ENCODE measurements at places on chromosomes 6 and 20.
A peak's percentile ranks its signal among the peaks of the same experiment; 100 is the strongest.

- DNase-seq: peak; percentile 27
Measured at GRCh38 chr20:58839474-58839874, 11.2 kb downstream of the GNAS-AS1 start.

DNA sequence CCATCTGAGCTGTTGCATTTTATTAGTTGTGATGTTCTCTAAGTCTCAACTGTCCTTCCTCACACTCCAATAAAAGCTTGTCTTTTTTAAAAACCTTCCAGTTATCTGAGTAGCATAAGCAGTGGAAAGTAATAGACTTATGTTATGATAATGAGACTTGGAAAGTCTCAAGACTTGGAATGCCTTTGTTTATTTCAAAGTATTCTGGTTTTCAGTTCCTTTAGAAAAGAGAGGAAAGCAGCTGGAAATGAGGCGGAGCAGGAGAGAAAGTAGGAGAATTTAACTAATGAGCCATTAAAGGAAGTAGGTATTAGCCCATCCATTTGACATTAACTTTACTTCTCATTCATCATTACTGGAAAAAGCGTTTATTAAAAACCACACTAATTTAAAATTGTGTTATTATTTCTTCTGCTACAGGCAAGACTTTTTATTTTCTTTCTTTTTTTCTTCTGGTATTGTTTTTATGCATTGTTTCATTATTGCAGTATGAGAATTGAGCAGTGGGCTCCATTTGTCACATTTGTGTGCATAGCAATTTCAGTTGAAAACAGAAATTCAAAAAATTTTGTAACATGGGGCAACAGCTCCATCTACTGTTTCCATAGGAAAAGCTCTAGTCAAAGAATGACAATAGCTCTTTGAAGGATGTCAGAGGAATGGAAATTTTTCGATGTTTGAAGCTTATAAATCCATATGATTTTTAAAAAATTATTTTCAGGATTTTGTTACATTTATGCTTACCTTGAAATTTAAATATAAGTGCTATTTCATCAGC is 194.8 kb downstream of the COL9A1 start:
- no peak for DNase-seq

DNA sequence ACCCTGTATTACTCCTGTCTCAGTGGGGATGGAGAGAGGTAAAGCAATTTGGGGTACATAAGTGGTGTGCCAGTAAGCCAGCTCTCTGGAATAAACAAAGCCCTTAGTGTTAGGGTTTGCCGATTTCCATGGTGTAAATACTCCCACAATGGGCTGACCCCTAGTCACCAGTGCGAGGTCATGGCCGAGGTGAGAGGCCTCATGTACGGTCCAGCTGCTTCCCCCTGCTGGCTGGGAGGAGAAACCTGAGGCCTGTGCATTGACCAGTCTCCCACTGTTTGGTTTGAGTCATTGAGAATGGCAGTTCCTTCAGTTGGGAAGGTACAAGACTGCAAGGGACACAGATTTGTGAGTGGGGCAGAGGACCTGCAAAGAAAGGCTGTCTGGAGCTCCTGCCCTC is 382.0 kb downstream of the CDH26 start:
- DNase-seq: no peak

DNA sequence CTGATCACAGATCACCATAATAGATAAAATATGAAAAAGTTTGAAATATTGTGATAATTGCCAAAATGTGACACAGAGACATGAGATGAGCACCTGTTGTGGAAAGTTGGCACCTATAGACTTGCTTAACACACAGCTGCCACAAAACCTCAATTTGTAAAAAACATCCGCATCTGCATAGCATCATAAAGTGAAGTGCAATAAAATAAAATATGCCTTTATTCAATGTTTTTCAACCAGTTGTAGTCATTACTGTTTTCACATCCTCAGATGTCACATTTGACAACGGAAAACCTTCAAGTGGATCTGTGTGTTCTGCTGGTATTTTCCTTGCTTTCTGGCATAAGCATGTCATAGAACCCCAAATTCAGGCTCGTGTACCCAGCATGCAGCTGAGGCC is 50.2 kb upstream of the IFNGR1 start:
- no peak for DNase-seq

- DNase-seq: no peak
Measured at GRCh38 chr6:38375341-38375740, 264.4 kb downstream of the BTBD9 start.

DNA sequence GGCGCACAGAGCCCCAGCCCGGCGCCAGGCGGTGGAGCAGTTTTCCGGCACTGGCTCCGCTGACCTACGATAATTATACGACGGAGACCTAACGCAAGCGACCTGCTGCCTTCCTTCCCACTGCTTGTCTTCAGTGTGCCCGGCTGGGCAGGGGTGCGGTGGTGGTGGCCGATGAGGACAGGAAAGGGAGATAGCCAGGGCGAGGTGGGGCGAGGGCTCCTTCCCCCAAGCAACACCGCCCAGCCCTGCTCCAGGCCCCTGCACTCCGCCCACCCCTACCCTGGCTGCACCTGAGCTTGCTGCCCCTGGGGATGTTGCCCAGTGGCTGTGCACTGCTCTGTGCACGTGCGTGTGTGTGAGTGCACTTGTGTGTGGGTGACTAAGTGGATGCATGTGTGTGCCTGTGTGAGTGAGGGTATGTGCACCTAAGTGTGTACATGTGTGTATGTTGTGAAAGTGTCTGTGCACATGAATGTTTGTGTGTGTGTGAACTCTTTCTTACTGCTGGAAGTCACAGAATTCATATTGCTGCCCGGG is 42.6 kb upstream of the IRF4 start:
- no peak for DNase-seq

- no peak for DNase-seq
Measured at GRCh38 chr20:16692442-16692841, 37.4 kb upstream of the SNRPB2 start.

DNA sequence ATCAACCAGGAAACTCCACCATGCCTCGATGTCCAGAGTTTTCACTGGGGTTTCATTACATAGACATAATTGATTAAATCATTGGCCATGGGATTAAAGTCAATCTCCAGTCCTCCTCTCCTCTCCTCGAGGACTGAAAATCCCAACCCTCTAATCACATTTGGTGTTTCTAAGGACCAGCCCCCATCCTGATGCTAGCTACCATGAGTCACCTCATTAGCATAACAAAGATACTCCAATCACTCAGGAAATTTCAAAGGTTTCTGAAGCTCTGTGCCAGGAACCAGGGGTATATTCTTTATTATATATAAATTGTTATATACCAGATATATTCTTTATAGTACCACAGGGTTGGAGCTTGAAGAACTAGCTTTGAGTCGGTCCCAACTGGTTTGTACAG is 212.9 kb upstream of the PRND start:
- DNase-seq: no peak

GRCh38 chr6:74631564-74631963 is 574.3 kb downstream of the COL12A1 start:
- no peak for DNase-seq

DNA sequence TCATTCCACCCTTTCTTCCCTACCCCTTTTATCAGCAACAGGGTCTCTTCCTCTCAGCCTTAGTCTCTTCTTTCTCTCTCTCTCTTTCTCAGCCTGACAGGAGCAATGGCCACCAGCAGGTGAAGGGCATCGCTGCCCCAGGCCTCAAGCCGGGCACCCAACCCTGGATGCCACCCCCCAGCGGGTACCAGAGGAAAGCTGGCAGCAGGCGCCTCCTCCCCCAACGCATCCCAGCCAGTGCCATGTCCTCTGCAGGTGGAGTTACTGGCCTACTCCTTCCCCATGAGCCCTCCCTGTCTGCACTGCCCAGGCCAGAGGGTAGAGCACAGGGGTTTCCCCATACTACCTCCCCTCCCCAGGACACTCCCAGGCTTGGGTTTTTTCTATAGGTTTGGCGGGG is 32.2 kb downstream of the EIF2S2 start:
- no peak for DNase-seq

- DNase-seq: no peak
Measured at GRCh38 chr6:49269190-49269589, 193.9 kb downstream of the MMUT start.

DNA sequence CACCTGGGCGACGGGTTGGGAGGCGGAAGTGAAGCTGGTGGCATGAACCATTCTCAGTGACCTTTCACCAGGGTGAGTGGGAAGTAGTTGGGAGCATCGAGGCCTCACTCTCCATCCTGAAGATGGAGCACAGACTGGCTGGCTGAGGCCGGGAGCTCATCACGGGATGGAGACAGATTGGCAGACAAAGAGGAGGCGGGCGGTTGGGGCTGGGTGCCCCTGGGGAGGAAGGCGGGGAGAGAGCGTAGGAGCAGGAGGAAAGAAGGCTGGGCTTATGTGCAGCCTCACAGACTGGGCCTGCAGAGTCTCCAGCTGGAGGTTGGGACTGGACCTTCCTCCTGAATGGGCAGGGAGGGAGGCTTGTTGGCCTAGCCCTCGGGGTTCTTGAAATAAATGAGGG is 44.2 kb upstream of the SCRT2 start:
- no peak for DNase-seq

GRCh38 chr20:4664691-4665360 is 56.9 kb upstream of the PRND start:
- no peak for DNase-seq

DNA sequence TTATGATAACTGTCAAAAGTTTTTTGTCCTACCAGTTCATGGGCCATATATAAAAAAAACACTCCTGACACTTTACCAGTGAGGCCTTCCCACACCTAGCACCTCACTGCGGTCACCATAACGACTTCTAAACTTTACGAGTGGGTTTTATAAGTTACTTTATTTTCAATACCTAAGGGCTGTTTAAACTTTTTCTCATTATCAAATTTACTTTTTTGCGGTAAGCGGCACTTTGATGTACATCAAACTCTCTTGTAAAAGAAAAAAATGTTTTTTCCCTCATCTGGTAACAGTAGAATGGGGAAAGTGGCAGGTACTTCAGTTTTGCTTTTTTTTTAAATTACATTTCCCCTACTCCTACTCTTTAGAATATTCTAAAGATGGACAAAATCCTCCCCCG is 36.2 kb downstream of the FYN start:
- no peak for DNase-seq

DNA sequence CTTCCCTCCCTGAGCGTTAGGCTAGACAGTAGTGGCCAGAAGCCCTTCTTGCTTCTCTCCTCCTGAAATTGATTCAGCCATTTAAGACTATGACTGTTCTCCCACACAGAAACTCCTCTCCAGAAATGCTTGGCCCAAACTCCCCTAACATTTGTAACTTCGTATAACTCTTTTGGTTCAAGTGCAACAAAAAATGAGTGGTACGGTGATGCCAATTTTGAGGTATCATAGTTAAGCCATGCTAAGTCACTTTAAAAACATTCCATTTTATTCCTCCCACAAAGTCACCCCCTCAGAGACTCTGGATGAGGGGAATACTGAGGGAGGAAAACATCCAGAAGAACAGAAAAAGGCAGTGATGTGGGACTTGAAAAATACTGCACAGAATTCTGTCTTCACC is 21.1 kb upstream of the ROS1 start:
- DNase-seq: no peak

DNA sequence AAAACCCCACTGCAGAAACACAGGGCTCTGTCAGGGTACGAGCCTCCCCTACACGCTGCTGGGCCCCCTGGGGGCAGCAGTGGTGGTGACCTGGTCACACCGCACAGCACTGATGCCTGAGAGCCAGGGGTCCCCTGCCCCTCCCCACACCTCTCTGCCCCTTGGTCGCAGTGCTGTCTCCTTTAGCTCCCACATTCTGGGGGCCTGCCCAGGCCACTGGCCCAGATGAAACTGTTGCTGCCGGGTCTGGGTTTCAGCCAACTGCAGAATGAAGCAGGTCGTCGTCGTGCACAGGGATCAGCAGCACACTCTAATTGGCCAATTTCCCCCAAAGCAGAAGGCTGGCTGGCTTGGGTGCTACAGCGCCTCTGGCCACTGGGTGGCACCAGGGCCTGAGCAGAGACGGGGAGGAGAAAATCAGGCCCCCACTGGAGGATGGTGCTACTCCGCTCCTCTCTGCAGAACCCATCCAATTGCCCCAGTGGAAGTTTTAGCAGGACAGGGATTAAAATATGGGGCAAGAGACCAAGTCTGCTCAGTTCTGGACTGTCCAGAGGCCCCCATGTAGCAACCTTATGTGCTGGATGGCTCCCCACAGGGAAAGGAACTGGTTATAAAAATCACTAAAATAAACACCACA is 26.1 kb downstream of the DIDO1 start:
- no peak for DNase-seq

GRCh38 chr20:15673206-15673605 is 900.0 kb downstream of the KIF16B start:
- no peak for DNase-seq

GRCh38 chr20:49649672-49650071 is 64.0 kb downstream of the B4GALT5 start:
- no peak for DNase-seq

DNA sequence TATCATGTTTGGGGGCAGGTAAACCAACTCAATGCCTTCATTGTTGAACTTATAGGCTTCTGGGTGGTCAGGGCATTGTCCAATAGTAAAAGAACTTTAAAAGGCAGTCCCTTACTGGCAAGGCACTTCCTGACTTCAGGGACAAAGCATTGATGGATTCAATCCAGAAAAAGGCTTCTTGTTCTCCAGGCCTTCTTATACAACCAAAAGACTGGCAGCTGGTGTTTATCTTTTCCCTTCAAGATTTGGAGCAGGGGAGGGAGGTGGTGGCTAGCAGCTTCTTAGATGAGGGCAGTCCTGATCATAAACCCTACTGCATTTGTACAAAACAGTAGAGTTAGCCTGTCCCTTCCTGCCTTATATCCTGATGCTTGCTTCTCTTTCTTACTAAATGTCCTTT is 57.5 kb downstream of the NCOA3 start:
- DNase-seq: no peak

- DNase-seq: no peak
Measured at GRCh38 chr20:34683667-34684066, 6.8 kb upstream of the PIGU start.

- peak; percentile 1 for DNase-seq
Measured at GRCh38 chr6:65638047-65638831, 68.8 kb downstream of the EYS start.

DNA sequence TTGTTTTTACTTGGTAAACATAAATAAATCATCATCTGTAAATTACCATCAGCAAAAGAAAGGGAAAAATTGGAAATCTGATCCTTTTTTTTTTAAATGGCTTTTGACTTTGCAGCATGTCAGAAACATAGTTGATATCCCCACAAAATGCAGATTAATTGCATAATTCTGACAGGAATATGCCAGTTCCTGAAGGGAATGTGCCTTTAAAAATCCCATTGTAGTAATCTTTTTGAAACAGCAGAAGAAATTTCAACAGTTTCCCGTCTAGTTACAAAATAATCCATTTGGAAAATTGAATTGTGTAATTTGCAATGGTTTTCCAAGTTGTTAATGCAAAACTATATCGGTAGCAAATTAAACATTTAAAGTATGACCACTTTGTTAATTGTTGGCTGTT is 95.2 kb downstream of the DOK5 start:
- no peak for DNase-seq

DNA sequence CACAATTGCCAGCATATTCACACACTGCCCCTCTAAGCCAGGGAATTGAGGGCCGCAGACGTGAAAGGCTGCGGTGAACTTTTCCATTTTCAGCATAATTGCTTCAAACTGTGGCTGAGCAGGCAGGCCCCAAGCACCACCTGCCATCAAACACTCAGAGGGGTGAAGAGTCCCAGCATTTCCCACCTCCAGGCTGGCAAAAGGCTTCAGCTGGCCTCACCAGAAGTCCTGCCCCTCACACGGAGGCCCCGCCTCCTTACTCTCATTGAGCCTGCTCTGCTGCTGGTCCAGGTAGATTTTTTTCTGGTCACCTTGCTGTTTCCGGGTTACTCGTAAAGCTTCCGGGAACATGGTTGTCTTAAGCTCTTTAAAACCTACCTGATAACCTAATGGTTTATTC is 52.0 kb upstream of the PRELID3B start:
- no peak for DNase-seq

Measured in left renal cortex interstitium (tissue), 4 donors.